ENCODE measurements at places on chromosomes 13 and 19.

DNA sequence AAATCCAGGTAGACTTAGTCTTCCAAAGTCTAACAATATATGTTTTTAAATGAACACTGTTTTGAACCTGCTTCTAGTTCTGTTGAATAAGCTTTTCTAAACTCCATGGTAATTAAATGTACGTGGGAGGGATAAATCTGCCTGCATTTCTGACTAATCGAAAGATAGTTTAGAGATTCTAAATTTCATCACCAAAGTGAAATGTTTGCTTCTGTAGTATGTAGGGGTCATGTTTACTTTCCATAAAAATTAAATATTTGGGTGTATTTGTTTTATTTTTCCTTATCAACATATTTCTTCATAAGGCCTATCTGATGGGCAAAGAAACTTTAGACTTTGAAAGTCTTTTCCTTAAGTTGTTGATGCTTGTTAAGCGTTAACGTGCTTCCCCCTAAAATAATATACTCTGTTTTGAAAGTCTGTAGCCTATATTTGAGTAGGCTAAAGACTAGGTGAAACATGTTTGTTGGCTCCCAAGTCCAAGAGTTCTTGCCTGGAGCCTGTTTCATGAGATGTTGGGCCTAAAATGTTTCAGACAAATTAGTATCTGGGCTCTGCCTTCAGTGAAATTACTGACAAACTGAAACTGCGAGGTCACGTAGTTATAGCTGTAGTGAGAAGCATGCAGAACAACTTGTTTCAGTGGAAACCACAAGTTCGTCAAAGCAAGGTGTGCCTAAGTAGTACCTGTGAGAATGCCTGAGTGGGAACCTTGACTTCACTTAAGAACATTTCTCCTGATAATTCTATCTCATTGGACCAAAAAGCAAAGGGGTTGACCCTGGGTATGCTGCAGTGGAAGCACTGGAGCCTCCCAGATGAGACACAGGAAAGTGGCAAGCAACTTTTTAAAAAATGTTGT lies 126.2 kb downstream of the LMO7 start:
- DNase-seq = no peak

GRCh38 chr19:18301718-18302111 lies 20.3 kb upstream of the JUND start:
- no peak for DNase-seq

DNA sequence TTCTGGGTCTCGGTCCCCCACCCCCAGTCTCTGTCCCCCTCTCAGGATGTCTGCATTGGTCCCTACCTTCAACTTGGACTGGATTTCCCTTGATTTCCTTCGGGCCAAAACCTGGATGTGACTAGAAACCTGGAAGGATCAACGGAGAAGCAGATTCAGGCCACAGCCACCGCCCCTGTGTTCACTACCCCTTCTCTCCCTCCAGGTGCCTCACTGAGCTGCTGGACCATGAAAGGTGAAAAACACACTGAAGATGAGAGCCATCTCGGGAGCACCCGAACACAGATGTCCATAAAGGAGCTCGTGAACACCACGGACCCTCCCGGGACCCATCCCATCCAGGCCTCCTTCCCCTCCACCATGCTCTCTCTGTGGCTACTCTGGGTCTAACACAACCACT lies 5.0 kb downstream of the TEAD2 start:
- DNase-seq = no peak

- DNase-seq = no peak
Observed at GRCh38 chr13:95480131-95480545, 72.4 kb upstream of the CLDN10 start.

GRCh38 chr19:45117167-45117594 lies 24.2 kb downstream of the PPP1R37 start:
- no peak for DNase-seq

DNA sequence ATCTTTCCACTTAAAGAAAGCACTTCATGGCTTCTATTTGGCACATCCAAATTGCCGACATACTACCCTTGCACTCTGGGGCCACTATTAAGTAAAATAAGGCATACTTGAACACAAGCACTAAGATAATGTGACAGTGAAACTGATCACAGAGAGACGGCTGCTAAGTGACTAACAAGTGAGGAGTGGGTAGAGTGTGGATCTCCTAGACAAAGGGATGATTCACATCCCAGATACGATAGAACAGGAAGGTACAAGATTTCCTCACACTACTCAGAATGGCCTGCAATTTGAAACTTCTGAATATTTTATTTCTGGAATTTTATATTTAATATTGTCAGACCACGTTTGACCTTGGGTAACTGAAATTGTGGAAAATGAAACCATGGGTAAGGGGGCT lies 1721.8 kb upstream of the SPRY2 start:
- no peak for DNase-seq

DNA sequence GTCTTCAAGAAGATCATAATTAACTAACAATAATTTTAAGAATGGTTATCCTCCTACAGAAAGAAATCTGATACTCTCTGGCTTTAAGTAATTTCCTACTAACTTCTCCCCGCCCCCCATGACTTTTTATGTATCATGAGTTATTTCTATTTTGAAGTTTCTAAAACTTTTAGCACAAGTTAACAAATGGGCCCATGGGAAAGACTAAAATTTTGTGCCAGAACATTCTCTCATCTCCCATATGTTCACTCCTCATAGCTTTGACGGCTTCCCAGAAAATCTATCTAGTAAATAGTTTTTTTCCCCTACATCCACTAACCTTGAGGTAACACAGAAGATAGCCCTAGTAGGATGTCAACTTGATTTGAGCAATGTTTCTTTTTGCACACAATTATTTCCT lies 148.3 kb downstream of the POSTN start:
- no peak for DNase-seq

- no peak for DNase-seq
Observed at GRCh38 chr13:36548129-36548528, 115.8 kb downstream of the CCNA1 start.

DNA sequence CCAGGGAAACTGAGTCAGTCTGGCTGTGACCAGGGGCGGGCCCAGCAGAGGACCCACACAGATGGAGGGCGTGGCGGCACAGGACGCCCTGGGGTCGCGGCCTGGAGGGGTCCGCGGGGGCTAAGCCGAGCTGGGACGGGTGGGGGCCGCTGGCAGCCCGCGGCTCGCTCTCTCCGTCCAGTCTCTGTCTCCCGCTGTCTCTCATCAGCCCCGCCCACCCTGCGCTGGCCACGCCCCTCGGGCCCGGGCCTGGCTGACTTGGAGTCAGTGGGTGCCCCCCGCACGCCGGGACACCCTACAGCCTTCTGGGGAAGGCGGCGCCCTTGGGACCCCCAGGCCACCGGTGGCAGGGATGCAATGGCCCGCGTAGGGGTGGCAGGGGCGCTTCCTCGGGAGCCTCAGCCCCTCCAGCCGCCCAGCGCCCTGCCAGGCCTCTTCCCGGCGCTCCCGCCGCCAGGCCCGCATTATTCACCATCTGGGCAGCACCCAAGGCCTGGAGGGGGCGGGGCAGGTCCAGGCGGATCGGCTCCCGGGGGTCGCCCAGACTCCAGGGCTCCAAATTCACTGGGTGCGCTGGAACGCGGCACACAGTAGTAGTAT lies at the start of gene TBXA2R:
TSS of gene TBXA2R (minus strand) at position 186 of the 600 bp plus-strand sequence. CDS start 6,241 bp downstream, outside the sequence.
- peak; percentile 33 for DNase-seq

DNA sequence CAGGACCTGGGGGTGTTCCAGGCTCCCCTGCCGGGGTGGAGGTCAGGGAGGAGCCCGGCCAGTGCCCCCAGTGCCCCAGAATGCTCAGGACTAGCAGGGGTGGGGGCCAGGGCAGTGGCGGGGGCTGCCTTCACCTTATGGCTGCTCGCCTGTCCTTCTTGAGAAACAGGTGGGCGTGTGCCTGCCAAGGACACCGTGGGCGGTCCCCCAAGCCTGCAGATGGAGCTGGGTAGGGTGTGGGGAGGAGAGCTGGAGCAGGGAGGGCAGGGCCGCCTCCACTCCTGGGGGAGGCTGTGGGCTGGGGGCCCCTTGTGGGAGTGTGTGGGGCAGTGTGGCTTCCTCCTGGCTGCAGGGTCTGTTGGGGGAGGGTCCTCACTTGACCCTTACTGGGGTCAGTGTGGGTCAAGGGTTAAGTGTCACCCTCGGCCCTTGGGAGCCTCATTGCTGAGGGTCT lies 160.1 kb downstream of the KDM4B start:
- no peak for DNase-seq

Data from effector CD4-positive, alpha-beta T cell (primary cell).